ENCODE measurements at places on chromosomes 7 and 10. TPM values are rescaled to one million over a fixed set of nuclear protein-coding genes. Genes with fewer than 3 reads are reported as not detected.

The SEC31B gene
- 5.8 TPM for total RNA-seq

The PRLHR gene
- total RNA-seq, result not detected

The PDK4 gene
- 386 TPM for total RNA-seq

The CPN1 gene
- total RNA-seq, result not detected

The RASA4B gene
- 85.1 TPM for total RNA-seq

DNA sequence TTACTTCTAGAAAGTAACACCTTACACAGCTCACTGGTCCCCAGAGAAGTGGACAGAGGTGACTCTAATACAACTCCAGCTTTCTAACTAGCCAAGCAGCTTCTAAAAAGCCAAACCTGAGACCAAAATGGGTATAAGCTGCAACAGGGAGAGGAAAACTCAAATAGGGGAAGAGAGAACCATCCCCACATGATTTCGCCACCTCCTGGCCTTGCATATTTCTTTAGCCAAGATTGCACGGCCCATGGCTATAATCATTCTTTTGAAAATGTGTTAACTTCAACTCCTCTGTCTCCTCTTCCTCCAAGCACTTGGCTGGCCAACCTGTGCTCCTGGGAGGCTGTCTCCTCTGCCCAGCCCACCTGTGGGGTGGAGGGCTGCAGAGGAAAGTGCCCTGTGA lies 28.7 kb downstream of the NUP42 start:
- no peak overlapping the region for H3K4me3 ChIP-seq
- H3K36me3 ChIP-seq, result no peaks in the 10 kb centered on the region
- H3K27me3 ChIP-seq, result no peaks in the 10 kb centered on the region
- no peak for DNase-seq

DNA sequence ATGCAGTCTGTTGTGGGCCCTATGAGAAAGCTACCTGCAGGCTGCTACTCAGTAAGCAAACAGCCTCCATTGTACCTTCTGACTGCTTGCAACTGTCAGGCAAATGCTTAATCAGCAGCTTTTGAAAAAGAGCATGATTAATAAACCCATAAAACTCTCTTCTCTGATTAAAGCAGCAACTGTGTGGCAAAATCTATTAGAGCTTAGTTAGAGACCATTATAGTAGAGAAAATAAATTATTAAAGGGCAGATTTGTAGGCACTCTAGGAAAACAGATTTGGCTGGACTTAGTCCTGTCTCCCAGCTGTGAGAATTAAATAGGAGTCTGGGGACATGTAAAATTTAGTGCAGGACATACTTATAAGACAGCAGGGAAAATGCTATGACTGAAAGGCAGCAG lies 132.5 kb upstream of the WNT16 start:
- DNase-seq, result no peak
- H3K27ac ChIP-seq, result peak overlapping the region; percentile 70
- H3K4me1 ChIP-seq, result peaks cover 52% of the 10 kb centered on the region
- H3K4me3 ChIP-seq, result no peak overlapping the region

- H3K36me3 ChIP-seq, result no peaks in the 10 kb centered on the region
- DNase-seq, result no peak
- no peaks in the 10 kb centered on the region for H3K27me3 ChIP-seq
- H3K4me1 ChIP-seq, result peaks cover 23% of the 10 kb centered on the region
These were observed 239.6 kb downstream of the PRKG1 start for GRCh38 chr10:51313773-51314478.

DNA sequence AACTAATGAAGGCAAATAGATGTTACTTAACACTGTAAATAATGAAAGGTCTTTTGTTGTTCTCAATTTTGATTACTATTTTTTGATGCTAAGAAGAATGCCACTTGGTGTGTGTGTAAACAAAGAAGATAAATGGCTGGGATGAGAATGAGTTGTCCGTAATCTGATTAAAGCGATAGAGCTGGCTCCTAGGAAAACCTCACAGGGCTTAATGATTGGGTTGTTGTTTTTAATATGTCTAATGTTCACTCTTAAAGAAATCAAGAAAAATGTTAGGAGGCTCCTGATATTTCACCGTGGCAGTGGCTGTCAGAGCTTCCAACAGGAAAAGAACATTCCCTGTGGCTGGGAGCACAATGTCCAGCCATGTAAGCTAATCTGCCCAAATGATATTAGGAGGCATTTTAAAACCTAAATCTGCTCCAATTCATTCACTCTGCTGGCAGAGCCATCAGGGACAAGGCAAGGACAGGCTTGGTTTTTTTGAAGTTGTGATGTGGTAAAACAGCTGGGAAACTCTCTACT lies 243.9 kb downstream of the SNX10 start:
- no peak overlapping the region for H3K4me3 ChIP-seq
- no peaks in the 10 kb centered on the region for H3K4me1 ChIP-seq
- DNase-seq, result no peak
- no peaks in the 10 kb centered on the region for H3K36me3 ChIP-seq

DNA sequence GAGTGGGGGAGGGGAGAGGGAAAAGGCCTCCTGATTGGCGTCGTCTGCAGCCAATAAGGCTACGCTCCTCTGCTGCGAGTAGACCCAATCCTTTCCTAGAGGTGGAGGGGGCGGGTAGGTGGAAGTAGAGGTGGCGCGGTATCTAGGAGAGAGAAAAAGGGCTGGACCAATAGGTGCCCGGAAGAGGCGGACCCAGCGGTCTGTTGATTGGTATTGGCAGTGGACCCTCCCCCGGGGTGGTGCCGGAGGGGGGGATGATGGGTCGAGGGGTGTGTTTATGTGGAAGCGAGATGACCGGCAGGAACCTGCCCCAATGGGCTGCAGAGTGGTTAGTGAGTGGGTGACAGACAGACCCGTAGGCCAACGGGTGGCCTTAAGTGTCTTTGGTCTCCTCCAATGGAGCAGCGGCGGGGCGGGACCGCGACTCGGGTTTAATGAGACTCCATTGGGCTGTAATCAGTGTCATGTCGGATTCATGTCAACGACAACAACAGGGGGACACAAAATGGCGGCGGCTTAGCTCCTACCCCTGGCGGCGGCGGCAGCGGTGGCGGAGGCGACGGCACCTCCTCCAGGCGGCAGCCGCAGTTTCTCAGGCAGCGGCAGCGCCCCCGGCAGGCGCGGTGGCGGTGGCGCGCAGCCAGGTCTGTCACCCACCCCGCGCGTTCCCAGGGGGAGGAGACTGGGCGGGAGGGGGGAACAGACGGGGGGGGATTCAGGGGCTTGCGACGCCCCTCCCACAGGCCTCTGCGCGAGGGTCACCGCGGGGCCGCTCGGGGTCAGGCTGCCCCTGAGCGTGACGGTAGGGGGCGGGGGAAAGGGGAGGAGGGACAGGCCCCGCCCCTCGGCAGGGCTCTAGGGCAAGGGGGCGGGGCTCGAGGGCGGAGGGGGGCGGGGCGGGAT lies at the start of gene KAT6B:
Gene KAT6B, plus strand, starts transcription at position 459 of the 903 bp plus-strand sequence. CDS start 16,258 bp downstream, outside the sequence.
- H3K36me3 ChIP-seq, result no peaks in the 10 kb centered on the region
- H3K4me3 ChIP-seq, result peak within 1 kb of the TSS; percentile 95
- H3K4me1 ChIP-seq, result peaks cover 49% of the 10 kb centered on the region

GRCh38 chr7:53475776-53476175 lies 440.3 kb downstream of the POM121L12 start:
- H3K27ac ChIP-seq, result no peak overlapping the region
- no peaks in the 10 kb centered on the region for H3K27me3 ChIP-seq
- no peak for DNase-seq
- no peaks in the 10 kb centered on the region for H3K36me3 ChIP-seq

- peaks cover 18% of the 10 kb centered on the region for H3K4me1 ChIP-seq
- H3K4me3 ChIP-seq, result peak overlapping the region; percentile 77
- peak overlapping the region; percentile 90 for H3K27ac ChIP-seq
- H3K27me3 ChIP-seq, result no peaks in the 10 kb centered on the region
These were observed 679 bp downstream of the MCM7 start for GRCh38 chr7:100100420-100101015.

DNA sequence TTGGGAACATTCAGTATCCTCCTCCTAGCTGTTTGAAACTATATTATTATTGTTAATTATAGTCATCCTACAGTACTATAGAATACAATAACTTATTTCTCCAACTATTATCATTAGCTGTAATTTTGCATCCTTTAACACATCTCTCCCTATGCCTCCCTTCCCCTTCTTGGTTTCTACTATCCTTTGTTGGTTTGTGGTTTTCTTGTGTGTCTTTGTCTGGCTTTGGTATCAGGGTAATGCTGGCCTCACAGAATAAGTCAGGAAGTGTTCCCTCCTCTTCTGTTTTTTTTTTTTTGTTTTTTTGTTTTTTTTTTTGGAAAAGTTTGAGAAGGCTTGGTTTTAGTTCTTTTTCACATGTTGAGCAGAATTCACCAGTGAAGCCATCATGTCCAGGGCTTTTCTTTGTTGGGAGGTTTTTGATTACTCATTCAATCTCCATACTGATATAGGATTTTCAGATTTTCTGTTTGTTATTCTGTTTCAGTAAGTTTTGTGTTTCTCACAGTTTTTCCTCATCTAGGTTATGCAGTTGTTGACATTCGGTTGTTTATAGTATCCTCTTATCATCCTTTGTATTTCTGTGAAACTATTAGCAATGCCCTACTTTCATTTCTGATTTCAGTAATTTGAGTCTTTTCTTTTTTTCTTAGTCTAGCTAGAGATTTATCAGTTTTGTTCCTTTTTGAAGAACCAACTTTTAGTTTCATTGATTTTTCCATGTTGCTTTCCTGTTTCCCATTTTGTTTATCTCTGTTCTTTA lies 21.6 kb downstream of the C1GALT1 start:
- H3K36me3 ChIP-seq, result no peaks in the 10 kb centered on the region
- no peak overlapping the region for H3K4me3 ChIP-seq
- no peaks in the 10 kb centered on the region for H3K27me3 ChIP-seq
- no peak overlapping the region for H3K27ac ChIP-seq

DNA sequence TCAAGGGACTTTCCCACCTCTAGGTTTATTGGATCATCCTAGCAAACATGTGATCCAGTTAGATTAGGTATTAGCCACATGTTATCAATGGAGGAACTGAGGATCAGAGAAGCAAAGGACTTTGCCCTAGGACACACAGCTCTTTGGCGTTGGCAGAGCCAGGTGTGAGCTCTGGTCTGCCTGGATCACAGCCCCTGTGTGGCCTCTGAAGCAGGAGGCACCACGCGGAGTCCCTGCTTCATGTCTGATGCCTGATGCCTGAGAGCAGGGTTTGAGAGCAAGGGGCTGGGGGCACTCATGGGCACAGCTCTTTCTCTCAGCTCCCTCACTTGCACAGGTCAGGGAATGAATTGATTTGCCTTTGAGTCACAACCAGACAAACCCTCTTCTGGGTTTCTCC lies 64.7 kb upstream of the CTBP2 start:
- H3K27me3 ChIP-seq, result peaks cover 4% of the 10 kb centered on the region
- no peaks in the 10 kb centered on the region for H3K4me1 ChIP-seq
- H3K27ac ChIP-seq, result no peak overlapping the region
- no peak overlapping the region for H3K4me3 ChIP-seq

GRCh38 chr10:132882069-132882951 lies 60.1 kb downstream of the CFAP46 start:
- H3K4me3 ChIP-seq, result no peak overlapping the region
- H3K36me3 ChIP-seq, result no peaks in the 10 kb centered on the region
- DNase-seq, result peak; percentile 25
- H3K4me1 ChIP-seq, result no peaks in the 10 kb centered on the region

- no peak for DNase-seq
- no peaks in the 10 kb centered on the region for H3K36me3 ChIP-seq
- no peak overlapping the region for H3K27ac ChIP-seq
- H3K4me1 ChIP-seq, result no peaks in the 10 kb centered on the region
- H3K27me3 ChIP-seq, result no peaks in the 10 kb centered on the region
These were observed 227.5 kb upstream of the CHRM2 start for GRCh38 chr7:136640977-136641376.

GRCh38 chr10:132946311-132946710 lies 3.9 kb upstream of the CFAP46 start:
- H3K27ac ChIP-seq, result no peak overlapping the region
- H3K4me3 ChIP-seq, result no peak overlapping the region
- H3K4me1 ChIP-seq, result peaks cover 8% of the 10 kb centered on the region

GRCh38 chr10:102421507-102421756 lies 796 bp downstream of the FBXL15 start:
- peak overlapping the region; percentile 98 for H3K4me3 ChIP-seq
- H3K36me3 ChIP-seq, result no peaks in the 10 kb centered on the region
- H3K27ac ChIP-seq, result peak overlapping the region; percentile 87
- H3K27me3 ChIP-seq, result no peaks in the 10 kb centered on the region
- no peak for DNase-seq
- peaks cover 20% of the 10 kb centered on the region for H3K4me1 ChIP-seq

- H3K27me3 ChIP-seq, result no peaks in the 10 kb centered on the region
- H3K4me3 ChIP-seq, result no peak overlapping the region
- H3K4me1 ChIP-seq, result no peaks in the 10 kb centered on the region
- no peak for DNase-seq
These were observed 135.6 kb upstream of the HPS1 start for GRCh38 chr10:98582363-98582762.

- no peak for DNase-seq
- H3K36me3 ChIP-seq, result no peaks in the 10 kb centered on the region
- H3K4me3 ChIP-seq, result no peak overlapping the region
- H3K27me3 ChIP-seq, result no peaks in the 10 kb centered on the region
- no peak overlapping the region for H3K27ac ChIP-seq
These were observed 334.7 kb downstream of the ANKRD7 start for GRCh38 chr7:118559207-118559606.

All from psoas muscle (tissue), 8 donors.